ENCODE measurements at places on chromosomes 6 and 20.

- DNase-seq, result no peak
Observed at GRCh38 chr20:35503841-35504561, 25.5 kb downstream of the C20orf173 start.

- no peak for DNase-seq
Observed at GRCh38 chr6:111653979-111654378, 48.3 kb upstream of the TRAF3IP2 start.

GRCh38 chr6:30981942-30982772 lies 1.4 kb upstream of the MUC21 start:
- no peak for DNase-seq

- peak; percentile 44 for DNase-seq
Observed at GRCh38 chr6:44298864-44299263, 14.3 kb downstream of the AARS2 start.

DNA sequence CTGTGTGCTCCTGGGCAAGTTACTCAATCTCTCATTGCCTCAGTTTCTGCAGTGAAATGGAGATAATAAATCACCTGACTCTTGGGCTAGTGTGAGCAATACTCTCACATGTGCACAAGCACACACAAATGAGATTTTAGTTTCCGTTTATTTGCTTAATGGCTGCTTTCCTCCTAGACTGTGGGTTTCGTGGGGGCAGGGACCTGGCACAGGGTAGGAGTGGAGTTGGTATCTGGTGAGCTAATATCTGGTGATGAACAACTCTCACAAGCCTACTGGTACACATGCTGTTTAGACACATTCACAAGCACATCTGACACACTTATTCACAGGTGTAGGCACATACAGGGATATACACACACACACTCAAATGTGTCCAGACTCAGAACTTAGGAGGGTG lies 73.8 kb downstream of the TOX2 start:
- DNase-seq, result no peak

DNA sequence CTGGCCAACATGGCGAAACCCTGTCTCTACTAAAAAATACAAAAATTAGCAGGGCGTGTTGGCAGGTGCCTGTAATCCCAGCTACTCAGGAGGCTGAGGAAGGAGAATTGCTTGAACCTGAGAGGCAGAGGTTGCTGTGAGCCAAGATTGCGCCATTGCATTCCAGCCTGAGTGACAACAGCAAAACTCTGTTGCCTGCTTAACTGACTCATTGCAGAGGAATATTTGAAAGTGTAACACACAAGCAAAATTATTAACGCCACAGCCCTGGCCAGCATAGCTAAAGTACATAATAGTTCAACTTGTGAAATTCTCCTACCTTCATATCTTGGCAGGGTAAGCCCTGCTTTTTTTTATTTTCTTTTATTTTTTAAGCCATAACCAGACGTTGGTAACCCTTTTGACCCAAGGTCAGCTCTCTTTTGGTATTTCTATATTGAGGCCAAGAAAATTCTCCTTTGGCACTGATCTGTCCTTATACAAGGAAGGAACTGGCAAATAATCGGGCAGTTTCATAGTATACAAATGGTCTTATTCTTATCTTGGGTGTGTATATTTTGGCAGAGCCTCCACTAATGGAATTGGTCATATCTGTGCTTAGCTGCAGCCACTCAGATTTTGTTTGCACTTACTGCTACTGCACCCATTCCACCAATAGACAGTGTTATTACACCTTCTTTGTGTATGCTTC lies 4.0 kb upstream of the ADGRF5 start:
- peak; percentile 83 for DNase-seq

GRCh38 chr20:48236000-48236970 lies 451.0 kb upstream of the SULF2 start:
- DNase-seq, result peak; percentile 38

- peak; percentile 93 for DNase-seq
Observed at GRCh38 chr6:156564127-156564806, 212.9 kb upstream of the ARID1B start.

DNA sequence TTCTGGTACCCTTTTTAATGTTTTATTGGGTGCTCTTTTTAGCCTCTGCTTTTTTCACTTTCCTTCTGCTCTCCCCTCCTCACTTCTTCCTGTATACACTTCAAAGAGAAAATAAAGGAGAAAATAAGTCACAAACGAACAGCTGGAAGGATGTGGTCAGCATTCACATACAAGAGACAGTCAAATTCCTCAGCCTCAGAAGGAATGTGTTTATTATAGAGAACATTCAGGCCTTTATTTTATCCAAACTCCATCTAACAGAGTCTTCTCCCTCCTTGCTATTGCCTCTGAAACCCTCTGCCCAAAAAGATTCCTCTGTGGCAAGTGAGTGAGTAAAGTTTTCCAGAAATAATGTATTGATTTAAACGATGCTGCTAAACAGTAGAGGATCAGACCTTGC lies 490.4 kb downstream of the FRK start:
- no peak for DNase-seq

GRCh38 chr6:3379482-3380060 lies 77.3 kb downstream of the SLC22A23 start:
- DNase-seq, result no peak

Measured in aorta (tissue), 5 donors.